Hepatic stellate cell (primary cell): ENCODE measurements at places on chromosomes 3 and 15.

GRCh38 chr3:2354702-2355101 lies 256.0 kb downstream of the CNTN4 start:
- no peak for DNase-seq

GRCh38 chr3:8596321-8597218 lies 48.0 kb downstream of the SSUH2 start:
- DNase-seq: no peak

GRCh38 chr15:88491158-88491557 lies 23.6 kb downstream of the MRPS11 start:
- no peak for DNase-seq

- DNase-seq: no peak
These were observed 51.4 kb upstream of the IGF1R start for GRCh38 chr15:98596885-98597392.

DNA sequence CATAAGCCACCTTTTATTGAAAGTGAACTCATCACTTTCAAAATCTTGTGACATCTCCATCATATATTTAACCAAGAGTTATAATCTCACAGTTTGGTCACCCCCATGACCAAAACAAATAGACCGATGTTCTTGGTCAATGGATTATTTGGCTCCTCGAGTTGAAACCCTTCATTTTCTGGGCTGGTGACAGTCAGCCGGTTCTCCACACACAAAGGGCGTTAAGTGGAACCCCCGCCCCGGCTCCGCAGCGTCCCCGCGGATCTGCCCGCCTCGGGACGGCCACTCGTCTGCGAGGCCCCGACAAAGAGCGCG lies 772 bp downstream of the TSPAN3 start:
- no peak for DNase-seq

- DNase-seq: no peak
These were observed 19.5 kb downstream of the LRIG1 start for GRCh38 chr3:66481071-66482017.

DNA sequence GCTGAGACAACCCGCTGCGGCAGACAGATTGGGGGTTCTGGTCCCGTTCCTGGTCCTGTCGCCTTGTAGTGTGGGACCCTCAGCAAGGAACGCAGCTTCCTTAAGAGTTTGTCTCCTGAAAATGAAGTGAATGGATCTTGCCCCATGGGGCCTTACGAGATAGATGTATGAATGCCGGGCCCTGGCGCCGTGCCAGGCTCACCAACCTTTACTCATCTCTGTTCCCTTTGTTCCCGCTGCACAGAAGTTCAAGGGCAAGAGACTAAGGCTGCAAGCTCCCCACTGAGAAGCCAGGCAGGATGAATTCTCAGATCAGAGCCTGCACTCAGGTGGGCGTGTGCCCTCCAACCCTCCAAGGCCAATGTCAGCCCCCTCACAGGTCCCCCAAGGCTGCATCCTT lies 162.7 kb upstream of the IQSEC1 start:
- DNase-seq: no peak

- DNase-seq: no peak
These were observed 240.2 kb downstream of the CD47 start for GRCh38 chr3:107850681-107851080.

- no peak for DNase-seq
These were observed 13.9 kb upstream of the ZBBX start for GRCh38 chr3:167394003-167394402.

GRCh38 chr3:60594025-60594424 lies 657.2 kb downstream of the FHIT start:
- DNase-seq: no peak

GRCh38 chr3:44208568-44208967 lies 33.1 kb upstream of the TOPAZ1 start:
- DNase-seq: no peak

GRCh38 chr3:169781209-169781855 lies 8.1 kb downstream of the MYNN start:
- no peak for DNase-seq

- DNase-seq: no peak
These were observed 42.4 kb downstream of the RAB6B start for GRCh38 chr3:133853063-133853924.

GRCh38 chr15:52303093-52303772 lies 7.6 kb upstream of the MYO5C start:
- DNase-seq: no peak

DNA sequence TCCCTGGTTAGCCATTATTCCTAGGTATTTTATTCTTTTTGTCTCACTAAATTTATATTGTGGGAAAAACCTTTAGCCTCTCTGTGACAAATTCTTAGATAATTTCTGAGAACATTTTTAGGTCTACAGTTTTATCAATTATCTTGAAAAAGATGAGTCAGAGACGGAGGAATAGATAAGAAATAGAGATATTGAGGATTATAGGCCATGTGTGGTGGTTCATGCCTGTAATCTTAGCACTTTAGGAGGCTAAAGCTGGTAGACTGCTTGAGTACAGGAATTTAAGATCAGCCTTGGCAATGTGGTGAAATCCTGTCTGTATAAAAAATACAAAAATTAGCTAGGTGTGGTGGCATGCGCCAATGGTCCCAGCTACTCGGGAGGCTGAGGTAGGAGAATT lies 960.2 kb downstream of the SQOR start:
- DNase-seq: no peak

GRCh38 chr15:71011503-71012155 lies 103.6 kb upstream of the THSD4 start:
- peak; percentile 21 for DNase-seq

- no peak for DNase-seq
These were observed 21.3 kb upstream of the NR2F2 start for GRCh38 chr15:96309143-96309660.

DNA sequence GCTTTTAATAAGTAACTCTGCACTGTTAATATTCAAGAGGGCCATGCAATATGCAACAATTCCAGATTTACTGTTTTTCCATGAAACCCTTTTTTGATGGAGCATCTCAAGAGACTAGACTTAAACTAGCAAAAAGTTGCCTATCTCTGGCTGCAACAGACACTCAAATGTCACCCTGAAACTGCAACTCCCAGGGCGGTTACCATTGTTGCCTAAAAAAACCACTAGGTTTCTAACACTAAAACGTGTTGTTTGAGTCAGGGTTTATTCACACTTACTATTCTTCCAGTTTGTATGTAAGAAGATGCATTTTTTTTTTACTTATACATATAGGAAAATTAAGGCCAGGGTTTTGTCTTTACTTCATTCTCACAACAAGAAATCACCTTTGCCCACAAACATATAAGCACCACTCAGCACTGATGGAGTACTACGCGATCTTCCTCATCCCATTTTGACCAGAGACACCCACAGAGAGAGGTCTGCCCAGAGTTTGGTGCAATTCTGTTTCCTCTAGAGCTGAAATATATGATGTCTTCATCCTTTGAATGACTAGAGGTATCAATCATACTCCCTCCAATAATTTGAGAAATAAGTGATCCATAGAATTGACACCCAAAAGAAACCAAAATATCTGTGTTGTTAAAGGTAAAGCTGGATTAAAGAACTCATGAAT lies 124.0 kb upstream of the SNTN start:
- DNase-seq: no peak

DNA sequence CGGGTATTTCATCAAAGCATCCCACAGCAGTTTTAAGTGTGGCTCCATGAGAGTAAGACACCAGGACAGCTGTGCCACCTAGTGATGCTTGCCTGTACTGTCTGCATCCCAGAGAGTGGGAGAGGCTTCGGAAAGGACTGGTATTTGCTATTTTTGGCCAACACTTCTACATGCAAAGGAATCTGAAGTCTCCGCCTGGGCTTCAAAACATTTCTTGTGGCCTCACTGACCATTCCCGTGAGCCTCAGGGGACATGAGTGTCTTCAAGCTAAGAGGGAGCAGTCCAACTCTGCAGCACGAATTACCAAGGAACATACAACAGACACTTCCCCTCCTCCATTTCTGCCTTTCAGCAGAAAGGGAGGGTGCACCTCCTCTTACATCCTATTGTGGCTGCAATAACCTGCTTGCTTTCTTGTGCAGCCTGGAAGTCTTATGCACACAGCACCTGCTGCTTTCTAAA lies 177.5 kb downstream of the RORA start:
- peak; percentile 68 for DNase-seq

- no peak for DNase-seq
These were observed at the start of gene UROC1 for GRCh38 chr3:126517291-126517951. Gene UROC1, minus strand, starts transcription at chr3:126517773. Its CDS starts 54 bp downstream, at chr3:126517719.

DNA sequence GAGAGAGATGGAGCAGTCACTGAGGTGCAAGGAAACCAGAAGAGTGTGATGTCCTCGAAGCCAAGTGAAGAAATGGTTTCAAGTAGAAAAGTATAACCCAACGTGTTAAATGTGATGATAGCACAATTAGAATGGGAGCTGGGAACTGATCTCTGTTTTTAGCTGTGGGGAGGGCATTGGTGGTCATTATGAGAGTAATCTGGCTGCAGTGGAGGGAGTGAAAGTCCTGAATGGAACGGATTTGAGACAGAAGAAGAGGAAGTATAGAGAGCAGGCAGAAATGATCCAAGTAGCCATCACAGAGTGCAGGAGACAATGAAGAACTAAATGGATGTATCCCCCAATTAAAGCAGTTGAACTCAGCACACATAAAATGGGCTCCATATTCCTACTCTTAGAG lies 235.3 kb downstream of the IGSF11 start:
- DNase-seq: no peak

DNA sequence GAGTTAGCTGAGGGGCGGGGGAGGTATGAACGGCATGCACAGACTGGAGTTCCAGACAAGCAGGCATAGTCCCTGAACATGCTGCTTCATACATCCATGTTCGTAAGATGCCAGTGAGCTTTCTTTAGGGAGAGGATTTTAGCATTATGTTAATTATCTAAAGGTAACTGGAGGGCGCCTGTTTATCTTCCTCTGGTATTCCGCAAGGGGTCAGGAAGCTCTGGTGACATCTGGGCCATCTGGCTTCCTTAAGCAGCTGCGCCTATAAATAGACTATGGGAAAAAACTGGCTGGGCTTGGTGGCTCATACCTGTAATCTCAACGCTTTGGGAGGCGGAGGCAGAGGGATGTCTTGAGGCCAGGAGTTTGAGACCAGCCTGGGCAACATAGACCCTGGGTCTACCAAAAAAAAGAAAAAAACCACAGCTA lies 1.5 kb upstream of the FBXO22 start:
- DNase-seq: no peak

DNA sequence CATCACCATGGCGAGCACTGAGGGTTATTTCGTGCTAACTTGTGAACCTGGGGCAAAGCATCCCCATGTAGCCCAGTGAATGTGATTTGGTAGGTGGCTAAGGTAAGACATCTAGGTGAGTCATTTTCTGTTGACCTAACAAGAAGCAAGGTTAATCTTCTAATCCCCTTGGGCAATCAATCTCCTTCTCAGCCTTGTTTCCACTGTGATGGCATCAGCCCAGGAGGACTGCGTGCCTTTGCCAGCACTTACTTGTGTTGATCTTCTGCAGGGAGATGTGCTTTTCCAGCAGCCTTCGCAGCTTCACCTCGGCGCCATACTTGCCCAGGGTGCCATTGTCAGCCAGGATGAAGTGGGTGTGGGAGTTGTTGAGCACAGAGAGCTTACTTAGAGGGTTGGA lies 35.7 kb downstream of the TRPM1 start:
- DNase-seq: no peak

- no peak for DNase-seq
These were observed 126.3 kb upstream of the MEF2A start for GRCh38 chr15:99439524-99439835.
